Smooth muscle cell of the coronary artery (primary cell): ENCODE measurements at places on chromosomes 1 and 21. TPM values are rescaled to one million over a fixed set of nuclear protein-coding genes. Genes with fewer than 3 reads are reported as not detected.

C1orf21 gene
- total RNA-seq = 13.8 and 15.8 TPM in 2 replicates

ETV3L gene
- total RNA-seq = not detected in 2 replicates

OR2M3 gene
- total RNA-seq = not detected in 2 replicates

BECN2 gene
- total RNA-seq = not detected in 2 replicates

EVA1C gene
- 7.6 and 14.4 TPM in 2 replicates for total RNA-seq

CD1D gene
- 0.12 and 0.23 TPM in 2 replicates for total RNA-seq

LCE3D gene
- not detected in 2 replicates for total RNA-seq

VAV3 gene
- 0.08 and 1.5 TPM in 2 replicates for total RNA-seq

TMEM54 gene
- 15.3 and 55.1 TPM in 2 replicates for total RNA-seq

MFAP2 gene
- 25.4 and 79.5 TPM in 2 replicates for total RNA-seq

SMIM1 gene
- 0.70 and 1.4 TPM in 2 replicates for total RNA-seq

HMGCS2 gene
- not detected in 2 replicates for total RNA-seq

PEX14 gene
- total RNA-seq = 9.4 and 13.6 TPM in 2 replicates

BCAS2 gene
- 26.9 and 32.4 TPM in 2 replicates for total RNA-seq

CSMD2 gene
- 2.6 and 3.7 TPM in 2 replicates for total RNA-seq

ANGPTL3 gene
- total RNA-seq = not detected in 2 replicates

NEXN gene
- 2.0 and 9.2 TPM in 2 replicates for total RNA-seq

SLAMF9 gene
- total RNA-seq = 0.38 TPM in 1 of 2 replicates, not detected in the other

PYCR2 gene
- total RNA-seq = 30.3 and 34.9 TPM in 2 replicates

OR6K3 gene
- total RNA-seq = not detected in 2 replicates

SH3BP5L gene
- total RNA-seq = 22.6 and 26.7 TPM in 2 replicates

ALX3 gene
- total RNA-seq = not detected in 2 replicates

BLACAT1 gene
- total RNA-seq = not detected in 2 replicates

SEC16B gene
- 1.2 and 2.9 TPM in 2 replicates for total RNA-seq

ST6GALNAC5 gene
- 0.90 and 4.8 TPM in 2 replicates for total RNA-seq

UBASH3A gene
- total RNA-seq = not detected in 2 replicates

PLA2G2C gene
- not detected in 2 replicates for total RNA-seq

ANKRD35 gene
- total RNA-seq = 0.45 and 1.4 TPM in 2 replicates

SELL gene
- total RNA-seq = 2.3 TPM in 1 of 2 replicates, not detected in the other

FAM43B gene
- total RNA-seq = 0.08 TPM in 1 of 2 replicates, not detected in the other

RALGPS2 gene
- 7.2 and 26.2 TPM in 2 replicates for total RNA-seq

DDAH1 gene
- total RNA-seq = 17.8 and 32.2 TPM in 2 replicates

CLCA4 gene
- not detected in 2 replicates for total RNA-seq
